ENCODE measurements at places on chromosomes 3 and 15.

- no peak for DNase-seq
These were observed 84.7 kb upstream of the LMCD1 start for GRCh38 chr3:8416965-8417364.

DNA sequence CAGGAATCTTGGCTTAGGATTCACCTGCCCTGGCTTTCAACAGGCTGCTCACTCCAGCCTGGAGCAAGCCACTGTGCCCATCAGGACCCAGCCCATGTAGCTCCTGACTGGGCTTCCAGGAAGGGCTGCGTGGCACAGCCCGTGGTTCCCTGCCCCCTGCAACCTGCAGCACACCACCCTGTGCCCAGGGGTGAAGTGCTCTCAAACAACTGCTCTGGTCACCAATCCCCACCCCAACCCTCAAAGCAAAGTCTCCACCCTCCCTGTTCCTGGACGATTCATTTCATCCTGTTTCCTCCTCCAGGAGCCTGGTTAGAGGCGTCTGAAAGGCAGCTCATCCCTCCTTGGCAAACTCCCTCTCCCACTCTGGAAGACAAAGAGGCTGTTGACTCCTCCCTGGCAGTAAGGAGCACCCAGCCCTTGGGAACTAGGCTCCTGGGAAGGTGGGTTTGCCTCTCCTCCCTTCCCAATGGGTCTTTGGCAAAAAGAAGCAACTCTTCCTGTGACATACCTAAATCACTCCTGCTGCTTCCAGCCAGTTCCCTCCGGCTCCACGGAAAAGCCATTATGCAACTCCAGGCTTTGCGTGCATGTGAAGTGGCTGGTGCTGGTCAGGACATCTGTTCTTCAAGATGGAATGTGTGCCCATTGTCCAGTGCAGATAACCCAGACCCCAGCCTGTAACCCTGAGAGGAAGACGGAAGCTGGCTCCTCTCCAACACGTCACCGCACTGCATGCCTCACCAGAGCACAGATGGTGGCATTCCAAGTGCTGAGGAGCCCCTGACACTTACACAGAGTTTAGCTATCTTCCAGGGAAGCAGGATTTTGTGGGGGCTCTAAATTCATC, 29.1 kb upstream of the VIPR1 start:
- no peak for DNase-seq

DNA sequence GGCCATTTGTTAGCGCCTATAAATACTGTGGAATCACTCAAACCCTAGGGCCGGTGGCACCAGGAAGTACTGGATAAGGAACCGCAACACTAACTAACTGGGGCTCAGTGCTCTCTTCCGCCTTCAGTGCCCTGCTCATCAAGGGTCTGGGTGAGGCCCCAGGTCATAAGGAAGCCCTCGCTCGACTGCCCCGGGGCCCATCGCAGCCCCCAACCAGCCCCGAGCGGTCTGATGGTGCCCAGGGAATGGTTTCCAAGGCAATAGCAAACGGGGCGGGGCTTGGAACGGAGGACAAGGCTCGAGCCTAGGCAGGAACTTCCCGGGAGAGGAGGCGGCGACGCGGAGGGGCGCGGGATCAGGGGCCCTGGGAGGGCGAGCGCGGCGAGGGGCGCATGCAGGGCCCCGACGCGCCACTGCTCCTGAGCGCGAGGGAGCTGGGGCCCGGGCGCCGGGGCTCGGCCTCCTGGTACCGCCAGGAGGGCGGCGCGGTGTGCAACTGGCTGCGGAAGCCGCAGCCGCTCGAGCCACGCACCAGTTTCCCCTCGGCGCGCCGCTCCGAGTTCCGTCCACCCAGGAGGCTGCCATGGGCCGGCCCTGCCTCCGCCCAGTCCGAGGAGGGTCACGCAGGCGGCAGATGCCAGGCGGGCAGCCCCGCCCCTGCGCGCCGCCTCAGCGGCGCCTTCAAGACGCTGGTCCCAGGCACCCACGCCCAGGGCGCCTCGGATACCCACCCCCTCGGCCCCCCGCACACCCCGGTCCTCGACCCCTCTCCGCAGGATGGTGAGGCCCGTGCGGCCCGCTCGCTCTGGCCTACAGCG, at the start of gene TTLL3:
Gene TTLL3 (plus strand): TSS at position 648 of the 818 bp plus-strand sequence. CDS start 400 bp downstream, outside the sequence.
- peak; percentile 11 for DNase-seq

- DNase-seq = no peak
These were observed 263.5 kb upstream of the NR2F2 start for GRCh38 chr15:96066852-96067495.

- no peak for DNase-seq
These were observed 22.2 kb upstream of the FGD5 start for GRCh38 chr3:14796403-14797077.

DNA sequence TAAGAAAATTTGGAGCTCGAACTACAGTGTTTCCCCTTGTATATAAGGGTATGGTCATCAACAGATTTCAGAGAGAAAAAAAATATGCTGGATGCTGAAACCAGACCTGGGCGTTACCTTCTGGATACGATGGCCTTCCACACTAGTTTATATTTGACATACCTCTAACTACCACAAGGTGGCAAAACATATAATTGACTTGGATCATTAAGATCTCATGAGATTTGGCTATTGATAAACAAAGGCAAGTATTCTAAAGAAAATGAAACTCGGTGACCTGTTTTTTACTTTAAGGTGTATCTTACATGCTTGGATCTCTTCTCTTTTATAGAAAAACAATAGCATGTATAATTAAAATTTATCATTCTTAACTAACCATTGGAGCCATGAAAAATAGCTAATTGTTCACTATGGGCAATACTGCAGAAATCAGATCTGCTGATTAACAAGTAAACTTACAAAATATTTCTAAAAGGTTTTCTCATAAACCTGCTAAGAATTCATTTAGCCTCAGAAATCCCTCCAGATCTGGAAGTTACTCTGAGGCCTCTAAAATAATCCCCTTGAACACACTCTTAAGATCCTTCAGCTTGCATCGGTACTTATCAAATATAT, 300.6 kb upstream of the KCNH8 start:
- DNase-seq = no peak

DNA sequence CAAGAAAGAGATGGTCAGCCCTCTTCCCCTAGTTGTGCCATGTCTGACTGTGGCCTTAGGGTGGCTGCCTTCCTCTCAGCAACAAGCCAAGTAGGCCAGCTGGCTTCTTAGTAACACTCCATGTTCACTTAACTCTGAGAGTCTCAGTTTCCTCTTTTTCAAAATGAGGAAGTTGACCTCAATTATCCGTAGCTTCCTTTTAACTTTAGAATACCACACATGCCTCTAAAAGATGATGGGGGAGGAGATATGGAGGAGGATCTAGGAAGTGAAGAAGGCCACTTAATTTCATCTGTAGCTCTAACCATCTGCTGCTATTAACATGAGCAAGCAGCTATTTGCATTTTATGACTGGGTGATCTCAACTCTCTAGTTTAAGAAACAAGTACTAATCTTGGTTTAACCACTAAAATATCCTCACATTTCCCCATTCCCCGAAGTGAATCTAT, 32.9 kb downstream of the CD200R1L start:
- DNase-seq = no peak

- no peak for DNase-seq
These were observed 72.7 kb upstream of the TSPAN3 start for GRCh38 chr15:77143616-77144015.

- DNase-seq = no peak
These were observed 11.5 kb upstream of the SHF start for GRCh38 chr15:45199136-45199810.

GRCh38 chr3:97353176-97353575, 411.4 kb upstream of the ARL6 start:
- DNase-seq = no peak

GRCh38 chr3:74651292-74651691, 36.8 kb upstream of the CNTN3 start:
- DNase-seq = no peak
